Stomach (tissue), 19 donors: ENCODE measurements at places on chromosomes 16 and 17. TPM values are rescaled to one million over a fixed set of nuclear protein-coding genes. Genes with fewer than 3 reads are reported as not detected.

- H3K4me1 ChIP-seq = peaks cover 20% of the 10 kb centered on the region
- no peak overlapping the region for H3K27ac ChIP-seq
- peak; percentile 51 for DNase-seq
- H3K36me3 ChIP-seq = no peaks in the 10 kb centered on the region
- no peaks in the 10 kb centered on the region for H3K27me3 ChIP-seq
These were observed 191.1 kb downstream of the ZFHX3 start for GRCh38 chr16:72856797-72857196.

DNA sequence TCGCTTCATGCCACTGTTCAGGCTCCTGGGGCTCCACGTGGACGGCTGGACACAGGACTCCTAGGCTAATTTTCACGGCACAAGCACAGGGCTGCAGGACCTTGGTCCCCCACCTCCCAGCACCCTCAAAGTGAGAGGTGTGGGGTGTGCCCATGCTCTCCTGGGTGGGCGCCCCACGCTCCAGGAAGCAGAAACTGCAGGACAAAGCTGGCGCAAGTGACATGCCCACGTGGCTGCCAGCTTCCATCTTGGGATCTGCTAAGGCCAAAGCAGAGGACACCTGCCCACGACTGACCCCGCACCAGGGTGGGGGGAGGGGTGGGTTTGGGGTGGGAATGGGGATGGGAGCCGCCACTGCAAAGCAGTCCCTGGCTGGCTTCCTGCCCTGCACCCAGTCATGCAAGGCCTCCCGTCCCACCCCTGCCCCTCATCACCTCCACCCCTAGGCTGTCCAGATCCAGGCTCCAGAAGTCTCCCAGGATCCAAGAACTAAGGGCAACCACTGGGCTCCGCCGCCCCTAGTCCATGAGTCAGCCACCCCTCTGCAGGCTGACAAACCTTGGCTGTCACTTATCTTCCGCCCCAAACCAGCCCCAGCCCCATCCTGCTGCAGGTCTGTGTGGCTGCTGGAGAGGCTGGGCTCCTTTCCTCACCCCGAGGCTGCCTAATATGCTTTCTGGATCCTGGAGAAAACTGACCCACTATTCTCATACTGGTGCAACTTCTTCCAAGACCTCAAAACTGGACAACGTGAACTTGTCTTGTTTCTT lies 11.1 kb downstream of the USP6 start:
- DNase-seq = no peak
- H3K27ac ChIP-seq = no peak overlapping the region
- no peaks in the 10 kb centered on the region for H3K36me3 ChIP-seq
- H3K4me1 ChIP-seq = peaks cover 15% of the 10 kb centered on the region
- H3K4me3 ChIP-seq = no peak overlapping the region

DNA sequence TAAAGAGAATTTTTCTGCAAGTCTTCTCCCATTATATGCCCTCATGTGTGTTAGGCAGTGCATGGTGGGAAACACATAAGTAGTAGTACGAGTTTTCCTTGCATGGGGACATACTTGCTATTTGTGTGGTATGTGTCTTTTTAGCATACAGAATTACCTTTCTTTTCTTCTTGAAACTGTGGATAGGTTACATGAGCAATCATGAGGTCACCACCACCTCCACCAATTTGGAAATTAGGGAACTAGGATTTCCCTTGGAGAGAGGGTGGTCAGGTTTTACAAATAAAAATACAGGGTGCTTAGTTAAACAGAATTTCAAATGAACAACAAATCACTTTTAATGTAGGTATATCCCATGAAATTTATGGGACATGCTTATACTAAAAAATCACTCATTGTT lies 16.3 kb upstream of the AMZ2 start:
- no peaks in the 10 kb centered on the region for H3K36me3 ChIP-seq
- no peak overlapping the region for H3K27ac ChIP-seq
- peaks cover 9% of the 10 kb centered on the region for H3K4me1 ChIP-seq
- no peaks in the 10 kb centered on the region for H3K27me3 ChIP-seq
- H3K4me3 ChIP-seq = no peak overlapping the region

DNA sequence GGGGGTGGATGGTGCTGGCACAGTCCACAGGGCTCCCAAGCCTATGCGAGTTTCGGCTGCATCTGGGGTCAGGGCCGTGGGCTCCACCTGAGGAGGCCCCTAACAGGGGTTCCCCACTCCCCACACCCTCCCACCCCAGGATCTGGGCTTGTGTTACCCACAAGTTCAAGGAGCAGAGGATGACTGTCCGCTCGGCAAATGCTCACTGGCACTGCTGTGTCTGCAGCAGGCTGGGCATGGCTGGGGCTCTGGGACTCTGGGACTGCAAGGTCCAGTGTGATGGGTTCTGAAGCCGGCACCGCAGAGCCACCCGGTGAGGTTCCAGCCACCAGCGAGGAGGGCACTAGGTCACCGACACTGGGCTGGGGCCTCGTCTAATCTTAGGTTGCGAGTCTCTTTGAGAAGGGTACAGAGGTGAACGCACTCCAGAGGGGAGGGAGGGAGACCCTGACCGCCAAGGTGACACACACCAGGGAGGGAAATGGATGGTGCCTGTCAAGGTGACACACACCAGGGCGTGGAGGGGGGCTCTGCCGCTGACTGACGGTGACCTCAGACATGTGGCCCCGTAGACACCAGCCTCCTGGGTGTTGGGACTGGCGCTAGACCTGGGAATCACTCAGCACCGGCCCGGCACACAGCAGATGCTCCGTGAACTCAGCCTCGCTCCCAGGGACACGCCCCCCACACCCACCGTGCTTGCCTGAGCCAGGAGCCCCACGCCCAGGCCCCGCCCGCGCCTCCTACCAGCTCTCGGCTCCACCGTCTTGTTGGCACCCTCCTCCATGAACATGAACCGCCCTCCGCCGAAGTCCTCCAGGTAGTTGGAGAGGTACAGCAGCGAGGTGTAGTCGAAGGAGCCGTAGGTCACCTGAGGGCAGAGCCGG lies 20.5 kb upstream of the HEXD start:
- DNase-seq = no peak
- no peak overlapping the region for H3K27ac ChIP-seq
- no peaks in the 10 kb centered on the region for H3K4me1 ChIP-seq
- H3K4me3 ChIP-seq = no peak overlapping the region
- no peaks in the 10 kb centered on the region for H3K27me3 ChIP-seq

GRCh38 chr16:84509032-84509950 lies 4.8 kb upstream of the MEAK7 start:
- H3K36me3 ChIP-seq = no peaks in the 10 kb centered on the region
- H3K27me3 ChIP-seq = no peaks in the 10 kb centered on the region
- no peak for DNase-seq
- no peak overlapping the region for H3K4me3 ChIP-seq

GRCh38 chr16:3618769-3619141 lies 7.3 kb upstream of the SLX4 start:
- H3K27me3 ChIP-seq = no peaks in the 10 kb centered on the region
- no peak overlapping the region for H3K27ac ChIP-seq
- H3K4me1 ChIP-seq = peaks cover 26% of the 10 kb centered on the region
- no peak for DNase-seq
- peaks cover 6% of the 10 kb centered on the region for H3K36me3 ChIP-seq

DNA sequence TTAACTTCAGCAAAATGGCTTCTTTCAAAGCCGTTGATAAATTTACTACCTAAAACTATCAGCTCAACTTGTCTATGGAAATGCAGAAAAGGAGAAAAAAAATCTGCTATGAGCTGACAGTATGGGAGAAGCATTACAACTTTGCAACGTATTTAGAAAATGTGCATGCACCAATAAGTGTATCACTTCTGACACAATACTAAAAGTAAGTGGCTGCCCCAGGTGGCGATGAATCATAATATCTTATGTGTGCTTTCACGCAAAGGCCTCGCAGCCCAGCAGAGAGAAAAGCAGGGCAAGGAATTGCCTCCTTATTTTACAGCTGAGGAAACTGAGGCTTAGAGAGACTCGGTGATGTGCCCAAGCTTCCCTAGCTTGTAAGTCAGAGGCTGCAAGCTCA lies 101.8 kb downstream of the SALL1 start:
- H3K4me3 ChIP-seq = no peak overlapping the region
- no peak for DNase-seq
- H3K27ac ChIP-seq = no peak overlapping the region

- H3K27ac ChIP-seq = no peak overlapping the region
- H3K27me3 ChIP-seq = peaks cover 5% of the 10 kb centered on the region
- no peaks in the 10 kb centered on the region for H3K36me3 ChIP-seq
- no peak overlapping the region for H3K4me3 ChIP-seq
- H3K4me1 ChIP-seq = peaks cover 24% of the 10 kb centered on the region
- peak; percentile 86 for DNase-seq
These were observed 3.7 kb downstream of the TMC8 start for GRCh38 chr17:78133971-78134898.

- peaks cover 8% of the 10 kb centered on the region for H3K4me1 ChIP-seq
- DNase-seq = no peak
- H3K27me3 ChIP-seq = peaks cover 11% of the 10 kb centered on the region
- no peak overlapping the region for H3K27ac ChIP-seq
These were observed 55.5 kb upstream of the DLX4 start for GRCh38 chr17:49913226-49914095.

DNA sequence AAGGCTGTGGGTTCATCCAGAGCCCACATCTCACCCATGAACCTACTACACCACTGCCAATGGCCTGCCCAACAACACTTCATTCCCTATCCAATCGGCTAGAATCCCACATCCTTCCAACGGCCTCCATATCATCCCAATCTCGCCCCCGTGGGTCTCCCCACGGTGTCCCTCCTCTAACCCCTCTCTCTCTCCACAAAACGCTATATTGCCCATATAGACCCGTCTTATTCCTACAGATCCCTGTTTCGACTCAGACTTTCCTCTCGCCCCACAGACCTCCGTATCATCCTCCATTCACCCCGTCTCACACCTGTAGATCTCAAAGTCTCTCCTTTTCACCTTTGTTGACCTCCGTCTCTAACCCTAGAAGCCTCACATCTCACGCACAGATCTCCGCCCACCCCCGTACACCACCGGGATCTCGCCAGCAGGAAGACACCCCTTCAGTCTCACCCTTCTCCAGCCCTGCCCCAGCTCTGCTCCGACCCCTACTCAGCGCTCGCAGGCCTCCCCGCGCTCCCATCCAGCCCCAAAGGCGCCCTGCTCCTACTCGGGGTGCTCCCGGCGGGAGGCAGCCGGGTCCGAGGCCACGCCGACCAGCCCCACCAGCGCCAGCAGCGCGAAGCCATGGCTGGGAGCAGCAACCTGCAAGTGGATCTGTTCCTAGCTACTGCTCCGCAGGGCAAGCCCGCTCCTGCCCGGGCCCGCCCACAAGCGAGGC lies at the start of gene FDXR:
Gene FDXR, minus strand, starts transcription at position 682 of the 724 bp plus-strand sequence. Its CDS starts 50 bp downstream, at position 632.
- peak within 1 kb of the TSS; percentile 67 for H3K4me3 ChIP-seq
- H3K27me3 ChIP-seq = peaks cover under 1% of the 10 kb centered on the region
- H3K4me1 ChIP-seq = peaks cover 30% of the 10 kb centered on the region
- H3K27ac ChIP-seq = peak within 1 kb of the TSS; percentile 92
- no peaks in the 10 kb centered on the region for H3K36me3 ChIP-seq

DNA sequence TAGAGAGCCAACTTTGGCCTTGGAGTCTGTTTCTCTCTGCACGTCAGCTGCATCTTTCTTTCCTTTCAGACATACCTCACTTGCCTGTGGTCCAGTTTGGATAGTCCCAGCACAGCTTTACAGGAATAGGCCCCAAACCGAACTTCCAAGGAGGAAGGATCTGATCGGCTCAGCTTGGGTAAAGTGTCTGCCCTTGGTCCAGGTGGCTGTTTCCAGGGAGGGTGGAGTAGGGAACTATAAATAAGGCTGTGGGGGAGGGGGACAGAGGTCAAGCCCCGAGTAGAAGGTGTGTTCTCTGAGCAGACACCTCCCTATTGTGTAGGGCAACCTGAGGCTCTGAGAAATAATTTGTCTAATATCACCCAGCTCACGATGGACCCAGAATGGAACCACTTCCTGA lies 29.2 kb upstream of the NKD1 start:
- H3K27me3 ChIP-seq = no peaks in the 10 kb centered on the region
- H3K36me3 ChIP-seq = no peaks in the 10 kb centered on the region
- H3K4me1 ChIP-seq = no peaks in the 10 kb centered on the region
- no peak overlapping the region for H3K27ac ChIP-seq
- no peak for DNase-seq

DNA sequence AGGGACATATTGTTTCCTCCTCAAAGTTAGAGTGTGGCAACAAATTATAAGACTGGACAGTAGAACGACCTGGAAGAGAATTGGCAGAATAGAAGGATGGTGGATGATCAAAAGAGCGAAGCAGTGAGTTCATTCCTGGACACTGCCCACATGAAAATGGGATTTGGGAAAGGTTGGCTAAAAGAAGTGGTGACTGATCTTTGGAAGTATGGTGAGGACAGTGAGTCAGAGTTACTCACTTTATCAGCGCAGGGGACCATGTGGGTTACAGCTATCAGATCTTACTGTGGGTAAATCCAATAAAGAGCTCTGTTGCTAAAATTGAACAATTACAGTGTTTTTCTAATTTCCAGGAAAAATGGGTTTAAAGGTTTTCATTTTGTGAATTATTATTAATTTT lies 2.7 kb upstream of the TANC2 start:
- H3K27ac ChIP-seq = no peak overlapping the region
- peaks cover 25% of the 10 kb centered on the region for H3K4me1 ChIP-seq
- no peak for DNase-seq
- H3K4me3 ChIP-seq = no peak overlapping the region

Gene DNAH9
- total RNA-seq = 0.55 TPM

Gene TMEM92
- total RNA-seq = 24.9 TPM

Gene GNAO1
- total RNA-seq = 3.8 TPM

Gene KIF18B
- 0.92 TPM for total RNA-seq

Gene PYDC1
- total RNA-seq = not detected

Gene TNP2
- not detected for total RNA-seq

Gene FBXO39
- not detected for total RNA-seq
